ENCODE measurements at places on chromosomes 2 and 18.

DNA sequence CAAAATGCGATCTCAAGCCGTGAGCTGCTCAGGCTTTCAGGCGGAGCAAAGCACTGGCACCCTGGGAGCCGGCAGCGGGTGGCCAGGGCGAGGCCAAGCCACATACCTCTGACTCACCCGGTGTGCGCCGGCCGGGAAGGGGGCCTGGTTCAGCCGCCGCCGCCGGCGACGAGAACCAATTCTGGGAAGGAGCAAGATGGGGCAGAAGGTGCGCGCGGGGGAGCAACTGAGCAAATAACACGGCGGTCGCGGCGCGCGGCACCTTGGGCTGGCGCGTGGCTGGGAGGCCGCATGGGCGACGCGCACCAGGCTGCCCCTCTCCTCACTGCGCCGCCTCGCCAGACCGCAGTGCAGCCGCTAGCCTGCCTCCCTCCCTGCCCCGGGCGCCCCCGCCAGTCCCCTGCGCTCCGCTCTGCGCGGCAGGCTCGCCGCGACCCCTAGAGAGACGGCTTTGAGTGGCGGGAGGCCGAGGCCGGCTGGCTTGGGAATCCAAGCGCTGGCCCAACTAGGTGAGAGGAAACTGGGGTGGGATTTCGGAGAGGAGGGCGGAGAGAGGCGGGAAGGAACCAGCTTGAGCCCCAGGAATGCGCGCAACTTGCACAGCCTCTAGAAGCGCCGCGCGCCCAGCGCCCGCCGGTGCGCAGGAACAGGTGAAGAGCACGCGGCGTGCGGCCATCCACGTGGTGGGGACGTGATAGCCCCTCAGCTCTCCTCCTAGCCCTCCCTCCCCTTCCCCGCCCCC is 3.2 kb downstream of the NRP2 start:
- no peak for DNase-seq

DNA sequence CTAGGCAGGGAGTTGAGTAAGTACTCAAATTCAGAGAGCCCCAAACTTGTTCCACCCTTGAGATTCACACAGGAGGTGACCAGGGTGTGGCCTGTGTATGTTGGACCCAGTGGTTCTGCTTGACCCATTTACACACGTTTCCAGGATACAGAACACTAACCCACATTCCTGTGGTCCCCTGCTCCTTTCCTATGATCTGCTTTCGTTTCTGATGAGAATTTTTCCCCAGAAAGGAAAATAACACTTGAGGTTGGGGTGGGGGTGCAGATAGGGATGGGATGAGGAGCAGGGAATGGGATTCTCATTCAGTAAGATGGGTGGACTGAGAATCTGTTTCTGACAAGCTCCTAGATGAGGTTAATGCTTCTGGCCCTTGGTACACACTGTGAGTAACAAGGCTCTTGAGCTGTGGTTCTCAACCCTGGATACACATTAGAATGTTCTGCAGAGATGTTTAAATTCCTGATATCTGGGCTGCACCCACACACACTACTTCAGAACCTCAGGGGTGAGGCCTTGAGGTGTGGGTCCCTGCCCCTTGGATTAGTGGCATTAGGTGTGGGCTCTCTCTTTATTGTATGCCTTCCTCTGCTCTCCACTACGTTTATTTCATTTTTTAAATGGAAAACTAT is 58.4 kb downstream of the TPGS2 start:
- DNase-seq, result no peak

GRCh38 chr2:239894276-239894675 is 130.9 kb downstream of the NDUFA10 start:
- no peak for DNase-seq

DNA sequence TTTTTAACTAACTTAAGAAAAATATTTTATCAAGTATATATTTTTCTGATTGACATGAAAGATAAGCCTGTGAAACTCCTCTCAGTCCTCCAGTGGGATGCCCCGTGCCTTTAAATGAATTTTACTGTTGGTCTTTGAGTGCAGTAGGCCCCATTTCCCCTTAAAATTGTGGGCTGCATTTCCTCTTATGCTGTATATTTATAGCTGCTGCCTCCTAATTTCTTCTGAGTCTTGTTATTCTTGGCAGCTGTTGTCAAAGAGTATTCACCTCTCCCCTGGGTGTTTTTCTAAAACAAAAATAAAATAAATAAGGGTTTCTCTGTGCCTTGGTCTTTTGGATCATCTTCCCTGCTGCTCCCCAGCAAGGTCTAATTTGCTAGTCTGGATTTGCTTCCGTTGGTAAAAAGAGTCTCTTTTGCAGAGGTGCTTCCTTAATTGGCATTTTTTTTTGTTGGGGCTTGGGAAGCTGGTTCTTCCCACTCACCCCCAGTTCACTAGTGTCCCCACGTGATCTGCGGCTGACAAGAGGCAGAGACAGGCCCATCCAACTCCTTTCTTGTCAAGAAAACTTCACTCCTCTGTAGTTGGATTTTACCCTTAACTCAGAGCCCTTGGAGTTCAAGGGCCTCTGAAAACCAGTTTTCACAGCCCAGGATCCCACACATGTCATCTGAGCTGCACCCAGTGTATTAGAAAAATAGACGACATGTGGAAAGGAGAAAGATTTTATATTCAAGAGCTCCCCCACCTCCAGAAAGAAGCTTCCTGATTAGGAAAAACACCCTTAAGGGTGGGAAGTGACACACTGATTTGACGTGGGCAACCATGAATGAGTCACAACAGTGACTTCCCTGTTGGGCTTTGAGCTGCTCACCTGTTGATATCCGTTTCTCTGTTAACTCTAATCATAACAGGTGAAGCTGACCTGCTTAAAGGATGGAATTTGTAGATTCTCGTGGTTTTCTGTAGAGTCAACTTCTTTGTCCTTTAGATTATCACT is 431.5 kb downstream of the DCDC2C start:
- DNase-seq, result no peak

DNA sequence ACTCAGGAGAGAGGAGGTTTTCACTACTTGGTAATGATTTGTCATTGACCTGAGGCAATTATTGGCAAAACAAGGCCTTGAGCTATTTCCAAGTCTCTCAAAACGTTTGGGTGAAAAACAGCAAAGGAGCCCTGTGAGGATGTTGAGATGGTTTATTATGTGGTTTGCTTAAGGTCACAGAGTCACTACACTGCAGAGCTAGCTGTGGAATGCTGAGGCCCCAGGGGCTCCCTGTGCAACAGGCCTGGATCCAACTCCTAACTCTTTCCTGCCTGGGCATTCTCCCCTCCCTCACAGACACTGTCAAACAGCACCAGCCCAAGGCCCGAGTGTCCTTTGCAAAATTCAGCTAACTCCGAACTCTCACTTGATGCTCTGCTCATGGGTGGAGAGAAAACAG is 754.6 kb upstream of the SOX11 start:
- no peak for DNase-seq

DNA sequence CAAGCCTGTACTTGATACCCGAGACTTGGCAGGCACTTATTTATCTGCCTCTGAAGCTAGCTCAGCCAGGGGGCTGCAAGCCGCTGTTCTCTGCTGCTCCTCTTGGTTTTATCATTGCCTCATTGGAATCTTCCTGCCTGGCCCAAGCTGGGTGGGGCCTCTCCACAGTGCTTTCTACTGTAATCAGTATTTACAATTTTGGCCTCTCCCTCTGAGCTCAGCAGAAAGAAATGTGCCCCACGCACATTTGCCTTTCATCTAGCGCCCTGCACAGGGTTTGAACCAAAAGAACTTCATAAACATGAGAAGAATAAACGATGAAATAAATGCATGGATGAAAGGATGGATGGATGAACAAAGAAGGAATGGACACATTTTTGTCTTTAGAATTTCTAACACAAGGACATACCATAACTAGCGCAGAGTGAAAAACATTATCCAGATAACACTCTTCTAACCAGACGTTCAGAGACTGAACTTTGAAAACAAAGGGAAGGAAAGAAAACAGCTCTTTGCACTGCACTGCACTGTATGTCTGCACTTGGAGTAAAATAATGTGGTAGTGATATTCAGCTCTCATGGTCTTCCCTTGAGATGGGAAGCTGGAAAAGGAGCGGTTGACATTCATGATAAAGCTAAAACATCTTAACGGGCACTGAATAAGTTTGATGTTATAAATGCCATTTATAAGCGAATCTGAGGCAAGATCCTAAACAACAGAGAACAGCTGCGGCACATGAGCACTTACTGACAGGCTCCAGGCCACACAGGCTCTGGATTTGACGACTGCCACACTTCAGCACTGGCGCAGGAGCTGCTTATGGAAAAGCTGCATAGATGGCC is 86.8 kb upstream of the SP3 start:
- no peak for DNase-seq

DNA sequence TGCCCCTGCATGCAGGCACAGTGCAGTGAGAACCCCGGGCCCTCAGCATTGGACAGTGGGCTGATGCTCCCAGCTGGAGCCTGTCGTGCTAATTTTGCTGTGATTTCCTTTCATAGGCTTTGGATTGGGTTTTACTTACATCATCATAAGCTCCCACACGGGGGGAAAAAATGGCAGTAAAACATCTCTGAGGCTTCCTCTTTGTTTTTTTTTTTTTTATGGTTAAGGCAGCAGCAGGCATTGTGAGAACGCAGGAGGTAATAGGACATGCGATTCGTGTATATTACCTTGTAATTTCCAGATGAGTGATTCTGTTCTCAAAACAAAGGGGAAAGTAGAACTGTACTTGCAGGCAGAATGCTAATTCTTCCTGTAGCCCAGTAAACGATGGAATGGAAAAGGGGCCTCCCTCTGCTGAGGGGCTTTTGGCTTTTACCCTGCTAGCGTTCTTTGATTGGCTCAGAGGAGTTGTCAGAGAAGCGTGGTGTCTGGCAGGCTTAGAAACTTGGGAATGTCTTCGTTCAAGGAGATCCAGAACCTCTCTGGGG is 89.7 kb downstream of the NPAS2 start:
- no peak for DNase-seq

GRCh38 chr2:15507061-15507460 is 54.1 kb downstream of the NBAS start:
- DNase-seq, result no peak

DNA sequence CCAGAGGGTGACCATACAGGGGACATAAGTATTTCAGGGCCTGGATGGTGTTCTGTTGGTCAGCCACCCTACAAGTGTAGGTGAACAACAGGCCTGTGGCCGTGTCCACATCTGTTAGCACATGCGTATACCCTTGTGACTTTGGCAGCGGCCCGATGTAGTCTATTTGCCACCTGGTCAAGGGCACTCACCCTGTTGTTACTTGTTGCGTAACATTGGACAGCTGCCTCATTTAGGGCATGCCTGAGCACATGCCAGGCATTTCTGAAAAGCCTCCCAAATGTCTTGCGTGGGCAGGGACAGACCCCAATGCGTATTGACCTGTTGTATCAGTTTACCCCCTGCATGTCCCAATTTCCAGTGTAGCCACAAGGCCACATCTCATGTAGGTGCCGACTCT is 235.0 kb downstream of the MBD5 start:
- no peak for DNase-seq

All from stimulated activated CD8-positive, alpha-beta memory T cell treated with anti-CD3 and anti-CD28 coated beads, Interleukin-4, amount 100 ng/mL, for 1 hour (primary cell).